ENCODE measurements at places on chromosomes 4 and X.

- no peak for DNase-seq
Observed at GRCh38 chr4:153402366-153402765, 57.9 kb downstream of the MND1 start.

GRCh38 chr4:86974551-86974994, 39.8 kb downstream of the AFF1 start:
- DNase-seq = no peak

DNA sequence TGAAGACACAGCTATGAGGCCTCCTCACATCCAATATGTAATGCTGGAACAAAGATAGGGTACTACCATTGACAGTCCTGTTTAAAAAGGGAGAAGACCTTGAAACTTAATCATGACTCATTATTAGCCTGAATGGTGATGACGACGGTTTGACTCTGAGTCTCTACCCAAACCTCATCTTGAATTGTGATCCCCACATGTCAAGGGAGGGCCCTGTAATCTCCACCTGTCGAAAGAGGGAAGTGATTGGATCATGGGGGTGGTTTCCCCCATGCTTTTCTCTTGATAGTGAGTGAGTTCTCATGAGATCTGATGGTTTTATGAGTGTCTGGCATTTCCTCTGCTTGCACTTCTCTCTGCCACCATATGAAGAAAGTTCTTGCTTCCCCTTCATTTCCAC, 395.3 kb upstream of the CPEB2 start:
- DNase-seq = no peak

GRCh38 chr4:83438719-83439118, 16.9 kb downstream of the HELQ start:
- DNase-seq = no peak

- DNase-seq = no peak
Observed at GRCh38 chr4:145703850-145704497, 24.0 kb downstream of the C4orf51 start.

- no peak for DNase-seq
Observed at GRCh38 chr4:74038425-74039314, at the start of gene CXCL3. Gene CXCL3, minus strand, starts transcription at chr4:74038689. Its CDS starts 78 bp downstream, at chr4:74038611.

- DNase-seq = no peak
Observed at GRCh38 chrX:122238801-122239200, 945.3 kb upstream of the GRIA3 start.

- DNase-seq = no peak
Observed at GRCh38 chrX:124415115-124415800, 68.9 kb downstream of the SH2D1A start.

DNA sequence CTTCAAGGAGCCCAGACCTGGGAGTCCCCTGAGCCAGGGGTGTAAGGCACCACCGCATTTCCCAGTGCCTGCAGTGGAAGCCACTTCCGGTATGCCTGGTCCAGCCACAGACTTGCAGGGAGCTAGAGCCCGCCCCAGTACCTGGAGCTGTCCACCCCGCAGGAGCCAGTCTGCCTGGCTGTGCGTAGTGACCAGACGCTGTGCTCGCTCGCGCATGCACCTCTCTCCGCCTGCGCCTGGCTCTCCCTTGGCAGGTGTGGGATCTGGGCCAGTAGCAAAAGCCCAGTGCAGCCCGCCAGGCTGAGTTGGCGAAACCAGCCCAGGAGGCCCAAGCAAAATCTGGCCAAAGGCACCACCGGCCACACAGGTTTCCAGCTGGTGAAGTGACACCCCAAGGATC, 973.7 kb upstream of the AGA start:
- no peak for DNase-seq

DNA sequence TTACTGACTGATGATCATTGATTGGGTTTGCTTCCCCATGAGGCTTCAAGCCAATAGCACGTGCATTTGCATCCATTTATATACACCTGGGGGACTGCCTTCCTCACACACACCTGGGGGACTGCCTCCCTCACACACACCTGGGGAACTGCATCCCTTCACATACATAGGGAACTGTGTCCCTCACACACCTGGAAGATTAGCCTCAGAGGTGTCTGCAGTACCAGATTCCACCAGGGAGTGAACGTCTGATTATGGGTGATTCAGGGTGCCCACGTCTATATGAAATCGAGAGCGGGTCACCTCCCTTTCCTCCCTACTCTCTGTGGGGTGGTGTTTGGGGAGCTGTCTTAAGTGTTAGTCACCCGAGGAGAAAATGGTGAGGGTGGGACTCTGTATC, 16.9 kb downstream of the CD99 start:
- no peak for DNase-seq

GRCh38 chr4:173805884-173806283, 275.9 kb upstream of the HAND2 start:
- no peak for DNase-seq

GRCh38 chr4:43339435-43339834, 446.9 kb downstream of the GRXCR1 start:
- no peak for DNase-seq

DNA sequence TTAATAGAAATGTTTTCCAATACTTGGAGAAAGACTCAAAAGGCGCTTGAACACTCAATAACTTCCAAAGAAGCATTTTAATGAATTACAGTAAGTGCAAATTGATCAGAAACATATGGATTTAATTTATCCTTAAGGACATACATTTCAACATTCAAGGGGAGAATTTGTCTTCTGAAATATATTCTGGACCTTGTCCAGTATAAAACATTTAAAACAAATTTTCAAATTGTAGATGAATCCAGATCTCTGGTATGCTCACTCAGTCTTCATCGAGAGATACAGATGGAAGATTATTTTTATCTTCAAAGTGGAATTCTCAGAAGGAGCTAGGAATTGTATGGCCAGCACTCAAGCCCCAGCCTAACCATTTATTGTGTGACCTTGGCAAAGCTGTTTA, 310.4 kb downstream of the ZNF674 start:
- no peak for DNase-seq

DNA sequence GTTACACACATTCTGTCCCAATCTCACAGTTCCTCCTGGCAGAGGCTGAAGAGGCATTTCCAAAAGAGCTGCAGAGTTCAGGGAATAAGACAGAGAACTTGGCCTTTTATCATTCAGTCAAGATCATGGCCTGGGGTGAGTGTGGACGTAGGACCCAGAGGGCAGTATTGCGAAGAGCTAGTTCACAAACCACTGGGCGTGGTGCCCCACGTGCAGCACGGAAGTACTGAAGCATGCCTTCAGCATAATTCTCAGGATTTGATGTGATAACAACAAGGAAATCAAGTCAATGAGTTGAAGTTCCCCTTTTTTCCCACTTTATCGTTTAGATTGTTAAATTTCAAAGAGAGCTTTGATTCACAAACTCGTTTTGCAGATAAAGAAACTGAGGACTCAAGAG, 117.7 kb downstream of the RELL1 start:
- DNase-seq = no peak

Measured in CD8-positive, alpha-beta T cell (primary cell).